ENCODE measurements at places on chromosomes 2 and 18.

DNA sequence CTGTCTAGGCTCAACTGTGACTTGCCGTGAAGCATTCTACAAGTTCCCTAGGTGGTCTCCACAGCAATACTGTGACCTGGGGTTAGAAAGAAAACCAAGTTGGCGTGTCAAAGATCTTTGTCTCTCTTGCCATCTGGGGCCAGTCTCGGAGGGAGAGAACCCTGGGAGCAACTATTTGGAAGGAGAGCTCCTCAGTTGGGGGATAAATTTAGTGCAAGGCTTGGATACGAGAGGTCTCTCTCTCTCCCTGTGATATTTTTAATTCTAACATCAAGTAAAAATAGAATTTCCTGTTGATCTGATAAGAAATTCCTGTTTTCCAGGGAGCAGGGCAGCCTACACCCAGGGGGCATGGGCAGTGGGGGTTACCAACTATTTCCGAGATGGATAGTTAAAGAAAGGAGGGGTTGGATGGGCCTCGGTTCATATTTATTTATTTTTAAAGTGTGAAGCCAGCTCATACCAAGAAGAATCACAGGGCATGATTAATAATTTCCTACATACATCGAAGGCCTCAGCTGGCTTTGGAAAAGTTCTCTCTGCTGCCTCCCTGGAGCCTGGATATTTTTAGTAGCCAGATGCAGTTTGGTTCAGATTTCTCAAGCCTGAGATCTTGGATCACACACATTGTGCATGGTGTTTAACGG is 62.8 kb downstream of the EHD3 start:
- no peak for DNase-seq

DNA sequence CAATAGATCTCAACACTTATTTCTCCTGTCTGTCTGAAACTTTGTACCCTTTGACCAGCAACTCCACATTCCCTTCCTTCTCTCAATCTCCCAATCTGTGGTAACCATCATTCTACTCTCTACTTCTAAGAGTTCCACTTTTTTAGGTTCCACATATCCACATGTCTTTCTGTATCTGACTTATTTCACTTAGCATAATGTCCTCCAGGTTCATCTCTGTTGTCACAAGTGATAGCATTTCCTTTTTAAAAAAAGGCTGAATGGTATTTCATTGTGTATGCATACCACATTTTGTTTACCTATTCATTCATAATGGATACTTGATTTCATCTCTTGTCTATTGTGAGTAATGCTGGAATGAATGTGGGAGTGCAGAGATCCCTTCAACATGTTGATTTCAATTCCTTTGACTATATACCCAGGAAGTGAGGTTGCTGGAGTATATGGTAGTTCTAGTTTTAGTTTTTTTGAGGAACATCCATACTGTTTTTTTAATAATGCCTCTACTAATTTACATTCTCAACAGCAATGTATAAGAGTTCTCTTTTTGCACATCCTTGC is 18.8 kb upstream of the MMADHC start:
- DNase-seq = no peak

- DNase-seq = no peak
Observed at GRCh38 chr18:25457601-25458000, 105.6 kb upstream of the ZNF521 start.

DNA sequence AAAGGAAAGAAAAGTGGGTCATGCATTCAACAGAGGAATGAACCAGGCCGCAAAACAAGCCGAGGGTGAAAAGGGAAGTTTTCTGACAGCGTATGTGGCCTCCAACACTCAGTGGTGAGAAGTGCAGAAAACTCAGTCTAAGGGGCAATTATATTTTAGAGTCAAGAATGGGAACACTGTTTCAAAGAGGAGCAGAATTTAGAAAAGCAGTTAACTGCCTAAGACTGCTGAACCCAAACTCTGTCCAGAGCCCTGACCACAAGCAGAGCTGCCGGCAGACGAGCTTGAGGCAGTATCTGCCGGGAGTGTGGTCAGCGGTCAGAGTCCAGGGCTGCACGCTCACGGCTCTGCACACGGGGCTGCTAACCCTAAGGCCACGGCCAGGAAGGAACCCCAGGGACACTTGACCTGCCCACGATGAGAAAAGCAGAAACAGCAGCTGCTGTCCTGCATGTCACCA is 347.0 kb upstream of the ID2 start:
- DNase-seq = no peak

DNA sequence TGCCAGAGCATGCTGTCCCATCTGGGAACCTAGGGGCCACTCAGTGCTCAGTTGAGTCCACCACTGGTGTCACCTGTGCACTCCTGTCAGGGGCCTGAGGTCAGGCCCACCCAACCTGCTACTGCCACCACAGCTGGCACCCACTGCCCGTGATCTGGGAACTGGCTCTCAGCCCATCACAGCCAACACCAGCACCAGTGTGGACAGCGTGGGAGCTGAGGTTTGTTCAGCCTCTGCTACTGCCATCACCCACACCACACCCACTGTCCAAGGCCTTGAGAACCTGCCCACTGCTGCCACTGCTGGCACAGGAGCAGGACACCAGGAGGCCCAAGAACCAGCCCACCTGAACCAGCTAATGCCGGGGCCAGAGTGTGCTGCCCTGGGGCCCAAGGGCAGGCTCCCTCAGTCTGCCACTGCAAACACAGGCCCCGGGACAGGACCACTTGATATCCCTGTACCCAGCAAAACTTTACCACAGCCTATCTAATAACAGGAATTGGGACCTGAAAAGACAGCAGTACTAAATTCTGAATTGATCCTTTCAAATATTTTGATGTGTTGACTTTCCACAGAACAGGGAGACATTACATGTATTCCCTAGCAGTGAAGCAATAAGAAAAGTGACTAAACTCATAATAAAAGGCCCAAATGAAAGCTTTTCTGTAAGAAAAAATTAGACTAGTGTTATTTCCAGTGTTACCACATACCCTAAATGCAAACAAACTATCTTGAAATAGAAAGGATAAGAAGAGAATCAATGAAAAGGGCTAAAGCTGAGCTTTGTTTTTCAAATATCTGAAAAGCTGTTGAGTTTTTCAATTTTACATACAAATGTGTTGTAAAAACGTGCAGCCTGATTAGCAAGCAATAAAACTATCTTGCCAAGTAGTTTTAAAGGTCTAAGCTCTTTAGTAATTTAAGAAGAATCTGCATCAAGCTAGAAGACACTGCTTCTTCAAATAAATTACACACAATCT is 640.7 kb downstream of the METTL4 start:
- no peak for DNase-seq

- peak; percentile 67 for DNase-seq
Observed at GRCh38 chr2:226813148-226813701, 13.6 kb upstream of the IRS1 start.

DNA sequence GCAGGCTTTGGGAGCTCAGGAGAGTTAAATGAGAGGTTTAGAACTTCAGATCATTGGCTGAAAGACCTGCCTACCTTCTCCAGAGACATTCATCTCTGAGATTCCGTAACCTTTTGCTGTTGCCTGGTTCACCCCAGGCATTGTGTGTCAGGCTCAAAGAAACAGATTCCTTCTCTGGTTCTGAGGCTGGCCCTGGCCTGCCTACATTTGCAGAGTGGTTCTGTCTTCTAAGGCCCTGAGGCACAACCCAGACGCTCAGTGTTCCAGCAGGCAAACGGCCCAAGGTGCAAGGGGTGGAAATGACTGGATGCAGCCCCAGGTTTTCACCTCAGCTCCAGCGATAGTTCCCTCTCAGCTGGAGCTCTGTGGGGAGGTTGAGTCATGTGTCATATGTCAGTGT is 48.3 kb downstream of the MYO3B start:
- no peak for DNase-seq

DNA sequence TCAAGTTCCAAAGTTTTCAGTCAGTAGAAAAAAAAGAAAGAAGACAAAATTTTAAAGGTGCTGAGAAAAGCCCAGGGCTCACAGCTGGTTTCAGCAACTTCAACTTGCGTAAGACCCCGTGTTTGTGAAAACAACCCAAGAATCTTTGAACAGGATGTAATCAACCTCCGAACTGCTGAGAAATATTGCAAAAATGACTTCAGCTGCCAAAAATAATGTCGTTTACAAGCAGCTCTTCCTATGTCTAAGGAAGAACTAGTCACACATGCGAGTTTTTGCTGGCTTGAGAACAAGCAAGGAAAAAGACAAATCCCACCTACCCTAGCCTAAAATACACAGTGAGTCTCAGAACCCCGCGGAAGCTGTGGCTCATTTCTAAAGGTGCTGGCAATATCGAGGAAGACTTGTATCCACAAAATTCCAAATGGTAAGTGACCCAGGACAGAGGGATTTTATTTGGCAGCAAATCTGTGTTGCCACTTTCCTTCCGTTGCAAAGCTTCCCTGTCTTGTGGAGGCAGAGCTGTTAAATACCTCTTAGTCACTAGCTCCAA is 59.8 kb upstream of the SLC8A1 start:
- peak; percentile 8 for DNase-seq

- DNase-seq = no peak
Observed at GRCh38 chr2:22701561-22702160, 683.3 kb upstream of the KLHL29 start.

GRCh38 chr2:240255165-240255491 is 114.7 kb upstream of the OTOS start:
- no peak for DNase-seq

DNA sequence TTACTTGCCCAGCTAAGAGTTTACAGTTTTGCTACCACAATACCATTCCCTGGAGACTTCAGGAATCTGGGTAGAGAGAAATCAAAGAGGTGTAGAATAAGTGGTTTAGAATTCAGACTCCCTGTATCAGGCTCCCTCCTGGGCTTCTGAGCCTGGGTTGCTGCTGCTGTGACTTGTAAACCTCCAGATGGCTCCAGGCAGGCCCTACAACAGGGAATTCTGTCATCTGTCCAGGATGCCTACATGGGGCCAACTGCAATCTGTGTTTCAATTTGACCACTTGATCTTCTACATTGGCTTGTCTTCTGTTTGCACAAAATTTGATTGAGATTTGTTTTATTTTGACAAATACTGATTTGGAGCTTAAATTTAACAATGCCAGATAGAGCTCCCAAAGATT is 183.9 kb downstream of the RAD51AP2 start:
- no peak for DNase-seq

DNA sequence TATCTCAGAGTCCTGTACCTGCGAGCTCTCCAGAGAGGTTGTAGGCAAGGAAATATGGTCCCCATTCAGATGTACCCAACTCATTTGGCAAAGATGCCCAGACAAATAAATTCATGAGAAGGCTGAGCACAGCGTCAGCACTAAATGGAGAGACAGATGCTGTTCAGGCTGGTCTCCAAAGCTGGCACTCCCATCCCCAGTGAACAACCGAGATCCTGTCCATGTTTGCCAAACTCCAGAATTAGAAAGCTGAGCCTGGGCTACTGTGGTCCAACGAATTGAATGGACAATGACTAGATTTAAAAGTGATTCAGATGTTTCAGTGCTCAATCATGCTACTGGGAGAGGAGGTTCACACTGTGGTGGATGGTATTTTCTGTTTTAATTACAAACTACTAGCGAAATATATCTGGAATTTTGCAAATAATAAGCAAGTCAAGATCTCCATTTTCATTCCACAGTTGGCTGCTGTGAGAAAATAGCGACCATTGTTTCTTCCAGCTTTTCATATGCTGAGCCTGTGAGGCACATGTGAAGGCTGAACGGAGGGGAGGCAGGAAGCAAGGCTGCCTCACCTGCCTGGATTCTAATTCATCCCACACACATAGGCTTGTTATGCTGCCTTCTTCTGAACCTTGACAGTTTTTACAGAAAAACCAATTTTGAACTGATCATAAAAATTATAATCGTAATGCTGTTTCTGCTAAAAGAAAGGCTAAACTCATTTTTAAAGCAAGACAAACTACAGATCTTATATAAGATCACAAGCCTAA is 22.6 kb upstream of the DAPL1 start:
- peak; percentile 25 for DNase-seq

Data from GM23338 (cell line).